Endodermal cell (in vitro differentiated cells): ENCODE measurements at places on chromosomes 3 and 15.
A peak's percentile ranks its signal among the peaks of the same experiment; 100 is the strongest.

GRCh38 chr3:22319446-22319845, 568.4 kb upstream of the ZNF385D start:
- no peak for DNase-seq

DNA sequence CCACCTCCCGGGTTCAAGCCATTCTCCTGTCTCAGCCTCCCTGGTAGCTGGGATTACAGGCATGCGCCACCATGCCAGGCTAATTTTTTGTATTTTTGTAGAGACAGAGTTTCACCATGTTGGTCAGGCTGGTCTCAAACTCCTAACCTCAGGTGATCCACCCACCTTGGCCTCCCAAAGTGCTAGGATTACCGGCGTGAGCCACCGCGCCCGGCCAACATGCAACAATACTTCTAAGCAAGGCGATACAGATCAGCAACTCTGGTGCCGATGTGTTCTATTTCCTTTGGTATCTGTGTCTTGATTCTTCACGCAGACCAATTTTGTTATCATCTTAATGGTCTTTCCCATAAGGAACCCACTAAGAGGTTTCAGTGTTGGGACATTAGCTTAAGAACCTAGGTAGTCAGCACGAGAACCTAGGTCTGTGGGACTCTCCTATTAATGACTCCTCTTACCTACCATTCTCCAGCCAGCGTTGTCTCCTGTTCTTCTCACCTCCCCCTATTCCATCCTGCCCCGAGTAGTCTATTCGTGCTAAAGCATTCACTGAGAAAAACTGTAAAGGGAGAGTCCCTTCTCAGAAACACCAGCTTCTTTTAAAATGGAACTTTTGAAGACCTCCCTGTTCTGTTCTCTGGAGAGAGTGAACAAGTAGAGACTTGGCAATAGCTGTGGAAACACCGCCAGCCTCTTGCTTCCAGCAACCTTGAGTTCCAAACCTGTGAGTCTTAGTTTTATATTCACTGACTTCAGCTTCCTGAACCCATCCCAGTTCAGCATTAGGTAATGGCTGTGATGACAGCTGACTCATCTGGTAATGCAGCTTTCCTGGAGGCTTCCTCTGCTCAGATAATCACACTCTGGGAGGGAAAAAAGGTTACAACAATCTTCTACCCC, 61.2 kb downstream of the TSC22D2 start:
- peak; percentile 64 for DNase-seq

GRCh38 chr3:194766845-194767244, 81.2 kb downstream of the FAM43A start:
- DNase-seq, result no peak

DNA sequence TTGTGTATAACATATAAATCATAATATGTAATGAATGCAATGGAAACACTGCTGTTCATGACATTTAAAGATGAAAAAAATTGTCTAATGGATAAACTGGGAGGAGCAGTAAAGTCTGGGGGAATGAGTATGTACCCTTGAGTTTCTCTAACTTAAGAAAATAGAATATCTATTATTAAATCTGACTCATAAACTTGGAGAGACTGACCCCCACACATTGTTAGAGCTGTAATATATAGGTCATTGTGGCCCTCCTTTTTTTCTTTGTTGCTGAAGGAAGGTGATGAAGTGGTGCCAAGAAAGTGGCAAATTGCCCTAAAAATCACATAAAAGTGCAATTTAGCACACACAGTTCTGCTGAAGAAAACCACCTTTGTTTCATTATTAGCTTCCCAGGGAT, 389.8 kb upstream of the RARB start:
- no peak for DNase-seq

DNA sequence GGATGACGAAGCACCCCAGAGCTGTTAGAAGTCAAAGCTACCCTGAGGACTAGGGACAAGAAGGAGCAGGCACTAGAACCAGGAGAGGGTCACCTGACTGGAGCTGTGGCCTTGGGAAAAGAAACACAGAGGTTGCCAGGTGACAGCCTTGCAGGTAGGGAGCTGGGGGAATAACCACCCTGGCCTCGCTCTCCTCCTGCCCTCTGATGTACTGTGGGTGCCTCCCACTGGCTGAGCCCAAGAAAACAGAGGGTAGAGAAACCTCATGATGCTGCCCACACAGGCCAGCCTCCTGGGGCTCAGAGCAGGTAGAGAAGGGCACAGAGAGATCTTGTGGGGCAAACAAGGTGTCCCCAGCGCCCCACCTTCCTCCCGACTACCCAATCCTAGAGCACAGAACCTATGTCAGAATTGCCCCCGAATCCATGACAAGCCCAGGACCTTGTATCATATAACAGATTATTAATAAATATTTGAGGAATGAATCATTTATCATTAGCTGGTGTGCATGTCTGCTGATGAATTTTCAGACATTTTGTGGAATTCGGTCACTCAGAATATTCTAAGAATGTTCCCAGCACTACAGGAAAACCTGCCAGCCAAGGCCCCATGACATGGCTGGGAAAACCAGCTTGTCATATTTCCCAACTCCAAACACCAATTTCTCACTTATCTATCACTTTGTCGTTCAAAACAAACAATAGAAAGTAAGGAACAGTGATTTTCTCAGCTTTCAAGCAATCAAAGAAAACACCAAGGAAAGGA, 59.8 kb upstream of the MEX3B start:
- DNase-seq, result peak; percentile 79

DNA sequence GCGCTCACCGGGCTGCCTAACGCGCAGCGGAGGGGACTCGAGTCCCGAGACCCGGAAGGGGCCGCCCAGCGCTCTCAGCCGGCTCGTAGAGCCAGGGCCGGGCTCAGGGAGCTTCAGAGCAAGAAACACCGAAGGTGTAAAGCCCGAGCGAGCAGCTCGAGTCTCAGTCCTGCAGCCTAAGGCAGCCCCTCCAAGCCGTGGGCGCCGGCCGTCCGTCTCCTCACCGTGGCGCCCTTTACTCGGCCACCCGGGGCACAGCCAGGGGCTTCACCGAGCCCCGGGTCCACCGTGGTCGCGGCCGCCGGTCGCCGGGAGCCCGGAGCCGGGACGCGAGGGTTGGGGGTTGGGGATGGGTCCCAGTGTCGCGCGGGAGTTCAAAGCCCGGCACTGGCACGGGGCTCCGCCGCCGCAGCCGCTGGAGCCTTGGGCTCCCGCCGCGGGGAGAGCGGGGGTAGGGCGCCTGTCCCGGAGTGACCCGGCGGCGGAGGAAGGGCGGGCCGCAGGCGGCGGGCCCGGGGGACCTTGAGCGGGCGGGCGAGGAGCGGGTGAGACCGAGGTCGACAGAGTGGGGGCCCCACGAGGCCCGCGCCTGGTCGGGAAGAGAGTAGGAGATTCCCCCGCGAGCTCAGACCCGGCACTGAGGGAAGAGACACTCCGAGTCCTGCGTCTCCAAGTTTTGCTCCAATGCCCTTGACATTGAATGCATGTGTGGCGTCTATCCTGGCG, 26.9 kb upstream of the THRB start:
- DNase-seq, result peak; percentile 86

DNA sequence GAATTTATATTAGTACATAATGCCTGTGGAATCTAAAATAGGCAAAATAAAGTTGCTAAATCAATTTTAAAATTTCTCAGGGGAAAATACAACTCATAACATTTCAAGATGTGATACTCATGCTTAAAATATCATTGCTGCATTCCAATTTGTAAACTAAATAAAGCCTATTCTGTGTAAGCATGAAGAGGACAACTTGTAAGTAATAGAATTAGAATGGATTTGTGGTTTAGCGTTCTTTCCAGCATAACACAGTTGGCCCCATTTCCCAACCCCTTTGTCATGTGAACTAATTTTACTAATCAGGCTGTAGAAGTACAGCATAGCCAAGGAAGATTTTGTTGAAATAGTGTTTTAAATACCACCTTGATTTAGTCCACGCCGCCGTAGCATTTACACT, 437.2 kb downstream of the SI start:
- no peak for DNase-seq
